Activated CD4-positive, alpha-beta T cell treated with anti-CD3 and anti-CD28 coated beads, Interleukin-2, amount 10 ng/mL, durations not matched to agents 24 days and 14 days (primary cell): ENCODE measurements at places on chromosomes 2 and 18. TPM values are rescaled to one million over a fixed set of nuclear protein-coding genes. Genes with fewer than 3 reads are reported as not detected.

DNA sequence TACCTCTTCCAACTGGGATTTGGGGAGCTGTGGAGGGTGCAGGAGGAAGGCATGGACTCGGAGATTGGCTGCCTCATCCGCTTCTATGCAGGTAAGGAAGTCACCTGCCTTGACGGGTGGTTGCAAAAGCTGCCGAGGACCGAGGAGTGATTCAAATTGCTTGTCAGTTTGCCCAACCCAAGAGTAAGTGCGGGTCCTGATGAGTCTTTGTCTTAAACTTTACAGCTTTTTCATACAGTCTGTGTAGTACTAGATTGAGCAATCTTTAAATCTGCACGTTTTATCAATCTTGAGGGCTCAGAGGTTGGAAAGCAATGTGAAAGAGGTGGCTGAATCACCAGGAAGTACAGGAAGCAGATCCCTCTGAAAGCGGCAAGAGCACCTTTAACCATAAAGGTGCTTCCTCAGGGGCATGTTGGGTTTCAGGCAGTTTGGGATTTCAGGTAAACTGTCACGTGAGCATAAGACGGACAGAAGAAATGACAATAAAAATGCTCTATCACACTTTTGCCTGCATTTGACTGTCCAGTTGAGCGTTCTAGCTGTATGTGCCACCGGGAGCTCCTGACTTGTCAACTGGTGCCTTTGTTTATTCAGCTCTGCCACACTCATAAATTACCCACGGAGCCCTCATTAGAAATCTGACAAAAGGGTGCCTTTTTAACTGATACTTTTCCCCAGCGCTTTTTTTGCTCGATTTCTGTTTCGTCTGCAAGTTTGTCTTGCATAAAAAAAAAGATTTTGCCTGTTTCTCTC is 2.0 kb downstream of the PHLPP1 start:
- DNase-seq: peak; percentile 76
- peaks cover 24% of the 10 kb centered on the region for H3K27me3 ChIP-seq
- peaks cover 2% of the 10 kb centered on the region for H3K36me3 ChIP-seq
- peak overlapping the region; percentile 87 for H3K27ac ChIP-seq

GAREM2 gene
- 7.9 and 8.2 TPM in 2 replicates for total RNA-seq

FLACC1 gene
- total RNA-seq: 1.1 and 1.4 TPM in 2 replicates

DNA sequence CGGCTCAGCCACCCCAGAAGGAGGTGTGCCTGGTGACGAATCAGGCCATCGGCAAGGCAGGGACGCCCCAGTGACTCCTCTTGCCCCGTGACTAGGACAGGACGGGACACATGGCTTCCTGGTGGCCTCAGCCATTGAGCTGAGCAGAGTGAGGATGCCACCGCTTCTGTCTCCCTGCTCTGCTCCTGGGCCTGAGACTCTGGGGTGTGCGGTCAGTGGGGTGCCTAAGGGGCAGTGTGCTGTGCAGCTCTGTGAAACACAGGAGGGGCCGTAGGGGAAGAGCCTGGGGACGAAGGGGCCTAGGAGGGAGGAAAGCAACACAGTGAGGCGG is 24.3 kb downstream of the IGFBP5 start:
- H3K36me3 ChIP-seq: no peaks in the 10 kb centered on the region
- H3K27me3 ChIP-seq: peaks cover 17% of the 10 kb centered on the region
- H3K4me1 ChIP-seq: peaks cover 2% of the 10 kb centered on the region
- H3K27ac ChIP-seq: no peak overlapping the region
- no peak overlapping the region for H3K4me3 ChIP-seq

TBR1 gene
- 0.16 TPM in 1 of 2 replicates, not detected in the other for total RNA-seq

GPBAR1 gene
- total RNA-seq: 0.40 and 0.68 TPM in 2 replicates

PTGR3 gene
- total RNA-seq: 23.3 and 23.6 TPM in 2 replicates

RESP18 gene
- not detected in 2 replicates for total RNA-seq

DNA sequence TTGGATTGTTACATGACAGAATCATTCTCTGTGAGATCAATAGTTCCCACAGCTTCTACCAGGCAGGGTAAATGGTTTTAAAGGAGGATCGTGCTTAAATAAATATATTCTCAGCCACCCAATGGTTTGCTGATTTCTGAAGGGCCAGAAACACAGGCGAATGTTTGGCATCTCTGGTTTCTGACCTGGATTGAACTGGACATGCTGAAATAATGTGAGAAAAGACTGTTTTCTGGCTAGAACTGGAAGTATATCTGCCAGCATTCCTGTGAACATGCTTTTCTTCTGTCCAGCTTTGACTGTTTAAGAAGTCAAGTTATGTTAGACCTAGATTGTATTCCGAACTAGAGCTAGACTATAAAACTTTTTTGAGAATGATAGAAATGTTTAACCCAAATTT is 77.1 kb upstream of the COL3A1 start:
- H3K4me3 ChIP-seq: no peak overlapping the region
- H3K4me1 ChIP-seq: no peaks in the 10 kb centered on the region
- H3K27me3 ChIP-seq: no peaks in the 10 kb centered on the region
- no peaks in the 10 kb centered on the region for H3K36me3 ChIP-seq
- H3K27ac ChIP-seq: no peak overlapping the region
- no peak for DNase-seq

C1QL2 gene
- total RNA-seq: not detected in 2 replicates
